Natural killer cell (primary cell): ENCODE measurements at places on chromosomes 2 and 18. TPM values are rescaled to one million over a fixed set of nuclear protein-coding genes. Genes with fewer than 3 reads are reported as not detected.

CNDP1 gene
- 0.31 TPM for total RNA-seq

RPRM gene
- total RNA-seq, result not detected

PROC gene
- total RNA-seq, result not detected

UPP2 gene
- not detected for total RNA-seq

COPS8 gene
- 57.9 TPM for total RNA-seq

SIX3 gene
- total RNA-seq, result not detected

SP140 gene
- total RNA-seq, result 69.1 TPM

KIF1A gene
- not detected for total RNA-seq

PKDCC gene
- not detected for total RNA-seq

CFAP221 gene
- not detected for total RNA-seq

RESP18 gene
- not detected for total RNA-seq

CNNM3 gene
- total RNA-seq, result 33.8 TPM

ANKRD62 gene
- total RNA-seq, result not detected

SLC14A1 gene
- total RNA-seq, result 21.2 TPM

FAM110C gene
- 8.5 TPM for total RNA-seq

GPR55 gene
- 0.40 TPM for total RNA-seq

ZSWIM2 gene
- total RNA-seq, result not detected

HOXD12 gene
- total RNA-seq, result not detected

ALPP gene
- not detected for total RNA-seq

DSG2 gene
- total RNA-seq, result 0.53 TPM

FN1 gene
- total RNA-seq, result 0.30 TPM

SERPINB8 gene
- 12.9 TPM for total RNA-seq

CXCR4 gene
- total RNA-seq, result 848 TPM

TMEM237 gene
- total RNA-seq, result 2.8 TPM

LAMA1 gene
- not detected for total RNA-seq

IL1F10 gene
- not detected for total RNA-seq

SMYD1 gene
- total RNA-seq, result not detected

CFAP65 gene
- not detected for total RNA-seq

EIF2AK3 gene
- 29.9 TPM for total RNA-seq

VWC2L gene
- total RNA-seq, result not detected

LRPPRC gene
- total RNA-seq, result 53.8 TPM

ASPRV1 gene
- 2.7 TPM for total RNA-seq

BOLL gene
- not detected for total RNA-seq

MRPS5 gene
- total RNA-seq, result 29.8 TPM

FIGN gene
- not detected for total RNA-seq

SERPINB11 gene
- total RNA-seq, result not detected

DUSP19 gene
- total RNA-seq, result 1.1 TPM

MGAT4A gene
- 96.4 TPM for total RNA-seq

PLCL1 gene
- total RNA-seq, result 1.1 TPM

RUFY4 gene
- 3.1 TPM for total RNA-seq

KCNG3 gene
- not detected for total RNA-seq

M1AP gene
- not detected for total RNA-seq

TMEM185B gene
- total RNA-seq, result 25.2 TPM

GKN1 gene
- not detected for total RNA-seq

C2orf49 gene
- 19.4 TPM for total RNA-seq

HOXD1 gene
- not detected for total RNA-seq

NAT8 gene
- total RNA-seq, result not detected

ZC3H6 gene
- total RNA-seq, result 15.3 TPM

FOXD4L1 gene
- not detected for total RNA-seq

MBP gene
- 183 TPM for total RNA-seq

C2orf15 gene
- total RNA-seq, result 1.9 TPM

NETO1 gene
- not detected for total RNA-seq

SERPINB13 gene
- total RNA-seq, result not detected

BZW1 gene
- 417 TPM for total RNA-seq

FBXO36 gene
- 1.2 TPM for total RNA-seq

IGFBP5 gene
- total RNA-seq, result not detected

UGT1A5 gene
- total RNA-seq, result not detected

POU3F3 gene
- not detected for total RNA-seq

MSTN gene
- not detected for total RNA-seq
